ENCODE measurements at places on chromosomes 3 and 15.

DNA sequence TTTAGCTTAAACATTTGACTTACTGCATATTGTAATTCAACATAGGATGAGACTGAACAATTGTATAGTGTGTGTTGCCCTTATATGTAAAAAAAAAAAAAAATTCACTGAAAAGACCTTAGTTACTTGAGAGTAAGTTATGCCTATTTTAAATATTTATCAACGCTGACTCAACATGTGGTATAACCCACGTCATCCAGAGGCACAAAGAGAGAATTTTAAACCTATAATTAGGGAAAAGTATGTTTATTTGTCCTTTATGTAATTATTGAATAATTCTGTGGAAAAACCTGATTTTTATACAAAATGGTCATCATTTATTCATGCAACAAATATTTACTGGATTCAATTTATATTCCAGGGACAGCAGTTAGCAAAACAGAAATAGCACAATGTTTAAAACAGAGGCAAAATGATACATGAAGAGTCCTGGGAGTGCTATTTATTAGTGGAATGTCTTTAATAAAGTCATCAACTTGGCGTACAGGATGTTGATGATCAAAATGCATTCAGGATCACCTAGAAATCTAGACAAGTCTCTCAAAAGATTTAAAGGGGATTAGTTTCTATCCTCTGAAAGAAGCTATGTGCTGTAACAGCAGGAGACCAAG, 223.7 kb downstream of the PCCB start:
- no peak for DNase-seq

- DNase-seq: no peak
Observed at GRCh38 chr3:65240366-65240765, 552.6 kb upstream of the ADAMTS9 start.

- DNase-seq: no peak
Observed at GRCh38 chr15:58515807-58516206, 84.0 kb downstream of the LIPC start.

GRCh38 chr3:118984699-118985098, 49.9 kb downstream of the IGSF11 start:
- no peak for DNase-seq

- DNase-seq: no peak
Observed at GRCh38 chr15:101320501-101321052, 25.5 kb upstream of the SNRPA1 start.

DNA sequence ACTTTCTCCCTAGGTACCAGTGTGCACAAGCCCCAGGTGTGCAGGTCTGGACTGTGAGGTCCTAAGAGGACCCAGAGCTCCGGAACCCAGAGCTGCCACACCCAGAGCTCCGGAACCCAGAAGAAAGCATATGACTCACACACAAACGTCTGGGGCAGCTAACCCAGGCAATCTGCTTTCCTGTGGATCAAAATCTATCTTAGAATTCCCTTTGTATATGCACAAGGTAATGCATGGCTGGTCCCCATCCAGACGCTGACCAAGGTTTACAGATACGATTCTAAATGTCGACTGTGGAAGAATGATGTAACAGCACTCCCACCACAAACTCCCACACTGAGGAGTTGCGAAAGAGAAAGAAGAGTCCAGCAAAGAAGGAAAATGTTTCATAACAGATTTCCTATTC, 15.7 kb downstream of the KCNMB2 start:
- no peak for DNase-seq

DNA sequence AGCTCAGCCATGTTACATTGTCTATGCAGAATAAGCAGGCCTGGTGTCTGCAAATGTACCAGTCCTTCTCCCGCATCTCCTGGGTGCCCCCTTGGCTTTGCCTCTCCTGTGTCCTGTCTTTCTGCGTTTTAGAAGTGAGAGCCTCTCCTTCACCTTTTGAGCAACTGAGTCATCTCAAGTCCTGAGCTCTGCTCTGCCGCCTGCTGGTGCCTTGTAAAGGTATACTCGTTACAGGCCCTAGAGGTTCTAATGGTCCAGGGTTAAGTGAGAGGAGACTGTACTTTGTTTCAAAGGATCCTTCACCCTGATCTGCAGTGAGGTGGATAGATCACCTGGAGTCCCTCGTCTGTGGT, 12.6 kb downstream of the GHRL start:
- no peak for DNase-seq

DNA sequence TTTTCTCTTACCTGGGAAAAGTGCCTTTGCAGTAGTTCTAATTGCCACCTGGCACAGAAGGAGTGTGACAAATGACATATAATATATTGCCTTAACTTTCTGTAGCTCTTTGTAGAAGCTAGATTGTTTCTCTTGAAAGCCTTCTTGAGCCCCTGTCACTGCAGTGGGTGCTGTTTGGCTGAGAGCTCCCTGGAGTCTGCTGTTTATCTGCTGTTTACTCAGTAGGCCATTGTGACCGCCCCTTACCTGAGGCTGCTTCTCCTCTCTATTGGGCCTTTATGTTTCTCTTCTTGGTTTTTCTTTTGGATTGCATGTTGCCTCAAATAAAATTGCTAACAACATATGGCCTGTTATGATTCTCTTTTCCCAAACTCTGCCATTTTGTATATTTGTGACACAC, 16.7 kb downstream of the MAP2K5 start:
- DNase-seq: no peak

DNA sequence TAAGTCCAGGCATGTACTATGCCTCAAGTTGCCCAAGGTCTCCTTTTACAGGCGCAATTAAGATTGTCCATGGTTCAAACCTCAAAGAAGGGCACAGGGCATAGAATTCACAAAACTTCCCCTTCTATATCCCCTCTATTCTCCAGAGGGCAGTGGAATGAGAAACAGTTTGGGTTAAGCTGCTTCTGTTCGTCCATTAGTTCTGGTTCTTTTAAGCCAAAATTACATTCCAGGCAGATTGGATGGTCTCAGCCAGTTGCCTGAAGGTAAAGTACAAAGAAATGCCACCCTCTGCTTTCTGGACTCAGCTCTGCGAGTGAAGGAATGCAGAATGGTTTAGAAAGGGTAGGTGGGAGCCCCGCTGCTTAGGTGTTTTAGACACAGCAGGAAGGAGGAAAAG, 200.7 kb downstream of the GREM1 start:
- DNase-seq: no peak

DNA sequence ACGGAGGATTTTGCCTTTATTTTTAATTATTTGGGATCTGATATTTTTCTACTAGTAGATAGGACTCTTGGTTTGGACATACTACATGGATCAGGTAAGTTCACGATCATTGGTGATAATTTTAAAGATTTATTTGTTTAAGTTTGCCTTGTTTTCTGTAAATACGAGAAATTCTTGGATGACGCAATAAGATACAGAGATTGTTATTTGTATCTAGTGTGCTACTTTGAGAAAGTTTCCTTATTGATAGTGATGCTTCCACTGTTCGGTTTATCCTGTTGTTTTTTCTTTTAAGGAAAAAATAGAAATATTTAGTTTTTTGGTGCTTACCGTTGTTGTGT, 577 bp downstream of the CHD2 start:
- peak; percentile 37 for DNase-seq

DNA sequence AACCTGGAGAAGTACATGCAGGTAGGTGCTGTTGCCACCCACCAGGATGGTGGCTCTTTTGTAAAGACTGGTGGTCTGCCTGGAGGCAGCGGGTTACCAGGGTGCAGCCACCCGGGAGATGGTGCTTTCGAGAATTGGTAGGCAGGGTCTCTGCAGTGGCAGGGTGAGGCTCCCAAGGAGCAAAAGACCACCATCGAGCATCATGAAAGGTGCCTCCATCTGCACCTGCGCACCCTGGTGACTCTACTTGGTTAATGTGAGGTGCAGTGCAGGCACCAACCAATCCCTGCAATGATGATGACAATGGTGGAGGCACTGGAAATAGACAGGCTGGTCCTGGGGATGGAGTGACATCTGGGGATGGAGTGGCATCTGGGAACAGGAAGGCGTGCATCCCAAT, 236.7 kb downstream of the ADAMTS17 start:
- no peak for DNase-seq

GRCh38 chr15:50049871-50050270, 69.2 kb downstream of the ATP8B4 start:
- DNase-seq: peak; percentile 13

GRCh38 chr15:60787837-60788691, 309.1 kb upstream of the ICE2 start:
- peak; percentile 18 for DNase-seq

GRCh38 chr15:68210821-68211655, 5.9 kb upstream of the CALML4 start:
- peak; percentile 40 for DNase-seq

DNA sequence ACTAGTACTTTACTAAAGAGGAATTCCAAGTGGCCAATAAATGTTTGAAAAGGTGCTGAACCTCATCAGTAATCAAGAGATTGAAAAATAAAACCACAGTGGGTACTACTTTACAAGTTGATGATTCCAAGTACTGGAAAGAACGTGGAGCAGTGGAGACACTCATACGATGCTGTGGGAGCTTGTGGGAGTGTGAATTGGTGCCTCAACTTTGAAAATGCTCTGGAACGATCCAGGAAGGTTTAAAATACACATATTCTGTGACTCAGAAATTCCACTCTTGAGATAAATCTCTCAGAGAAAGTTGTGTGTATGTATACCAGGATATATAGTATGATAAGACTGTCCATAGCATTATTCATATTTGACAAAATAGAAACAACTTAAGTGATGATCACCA, 9.3 kb downstream of the LRCH3 start:
- DNase-seq: no peak

DNA sequence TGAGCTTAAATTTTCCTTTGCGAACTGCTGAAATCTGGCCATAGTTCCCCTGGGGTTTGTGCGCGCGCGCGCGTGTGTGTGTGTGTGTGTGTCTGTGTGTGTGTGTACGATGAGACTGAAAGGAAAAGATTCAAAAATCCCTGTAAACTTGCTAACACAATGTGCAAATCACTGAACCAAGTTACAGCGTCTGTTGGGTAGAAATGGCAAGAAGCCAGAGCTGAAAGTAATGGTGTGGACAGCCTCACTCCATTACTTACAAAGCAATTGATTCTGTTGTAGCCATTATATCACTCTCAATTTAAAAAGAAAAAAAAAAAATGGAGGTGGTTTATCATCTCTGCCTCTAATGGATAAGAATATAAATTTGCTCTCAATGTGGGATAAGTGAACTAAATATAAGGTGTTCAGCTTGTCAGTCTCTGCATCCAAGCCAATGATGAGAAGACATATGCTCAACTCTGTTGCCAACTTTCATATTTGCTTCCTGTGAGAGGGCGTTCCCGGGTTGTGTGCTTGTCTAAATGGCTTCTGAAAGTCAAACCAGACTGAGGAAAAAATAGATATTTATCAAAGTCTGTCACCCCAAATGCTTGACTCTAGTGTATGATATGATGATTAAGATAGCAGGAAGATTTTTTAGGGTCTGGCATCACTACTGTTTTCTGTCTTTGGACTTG, 422.2 kb downstream of the ZNF385D start:
- no peak for DNase-seq

- DNase-seq: no peak
Observed at GRCh38 chr3:72295962-72296450, 511.1 kb upstream of the PROK2 start.

DNA sequence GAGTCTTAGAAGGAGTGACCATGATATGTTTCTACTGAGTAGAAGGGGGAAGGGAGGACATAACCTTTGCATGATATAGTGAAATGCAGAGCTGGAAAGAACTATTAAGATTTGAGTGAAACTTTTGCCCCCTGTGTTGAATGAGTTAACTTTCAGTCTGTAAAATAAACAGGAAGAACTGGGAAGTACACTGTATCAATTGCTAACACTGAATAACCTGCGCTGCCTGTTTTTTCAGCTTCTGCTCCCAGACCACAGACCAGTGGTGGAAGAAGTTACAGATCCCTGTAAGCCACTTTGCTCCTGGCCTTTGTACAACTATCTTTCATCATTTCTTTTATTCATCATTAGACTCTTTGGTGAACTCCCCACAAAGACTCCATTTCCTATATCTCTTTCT, 3.6 kb upstream of the LRCH3 start:
- no peak for DNase-seq

DNA sequence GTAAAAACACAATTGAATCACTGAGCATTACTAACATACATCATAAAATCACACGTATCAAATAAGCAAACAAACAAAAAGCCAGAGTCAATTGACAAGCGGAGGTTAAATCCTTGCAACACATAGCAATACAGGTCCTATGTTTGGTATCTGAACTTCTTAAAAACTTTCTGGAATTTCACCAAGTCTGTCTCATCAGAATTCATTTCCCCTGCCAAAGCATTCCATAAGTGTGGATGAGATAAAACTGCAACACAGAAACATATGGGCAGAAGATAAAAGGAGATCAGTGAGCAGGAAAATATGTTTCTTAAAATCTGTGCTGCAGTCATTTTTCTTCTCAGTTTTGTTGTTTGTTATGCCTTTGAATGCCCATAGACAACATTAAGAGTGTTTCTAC, 1155.5 kb downstream of the TBL1XR1 start:
- DNase-seq: no peak

DNA sequence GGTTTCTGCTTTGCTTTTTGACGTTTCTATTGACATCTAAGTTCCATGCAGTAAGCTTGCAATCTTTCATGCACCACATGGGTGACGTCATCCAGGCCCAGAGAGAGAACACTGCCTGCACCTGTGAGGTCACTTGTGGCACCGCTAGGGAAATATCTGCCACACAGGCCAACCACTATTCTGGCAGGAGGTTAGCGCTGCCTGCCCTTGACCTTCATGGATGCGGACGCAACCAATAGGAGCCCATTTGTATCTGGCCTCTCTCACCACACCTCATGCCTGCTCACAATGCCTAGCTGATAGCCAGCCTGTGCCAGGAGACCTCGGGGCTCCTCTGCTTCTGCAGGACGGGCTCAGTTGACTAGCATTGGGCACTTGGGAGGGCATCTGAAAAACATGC, 55.8 kb upstream of the PRR23E start:
- DNase-seq: peak; percentile 66

DNA sequence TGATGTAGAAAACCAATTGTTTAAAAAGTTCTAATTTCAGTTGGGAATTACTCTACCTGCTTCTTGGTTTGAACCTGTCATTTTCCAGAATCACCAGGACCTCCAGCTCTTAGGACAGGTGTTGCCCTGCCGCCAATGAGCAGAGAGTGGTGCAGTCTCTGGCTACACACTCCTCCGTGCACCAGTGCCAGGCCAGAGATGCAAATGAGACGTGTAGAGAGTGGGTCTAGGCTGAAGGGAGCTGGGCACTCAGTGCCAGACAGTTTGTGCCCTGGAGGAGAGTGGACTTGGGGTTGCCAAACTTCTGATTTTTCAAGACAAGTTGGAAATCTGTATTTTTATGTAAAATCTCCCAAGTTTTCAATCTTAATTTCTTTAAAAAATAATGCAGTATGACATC, 566.2 kb downstream of the MAGI1 start:
- DNase-seq: no peak

- DNase-seq: no peak
Observed at GRCh38 chr3:44427683-44428082, 49.8 kb downstream of the ZNF445 start.

- DNase-seq: peak; percentile 15
Observed at GRCh38 chr3:134325061-134325705, 49.1 kb downstream of the AMOTL2 start.

DNA sequence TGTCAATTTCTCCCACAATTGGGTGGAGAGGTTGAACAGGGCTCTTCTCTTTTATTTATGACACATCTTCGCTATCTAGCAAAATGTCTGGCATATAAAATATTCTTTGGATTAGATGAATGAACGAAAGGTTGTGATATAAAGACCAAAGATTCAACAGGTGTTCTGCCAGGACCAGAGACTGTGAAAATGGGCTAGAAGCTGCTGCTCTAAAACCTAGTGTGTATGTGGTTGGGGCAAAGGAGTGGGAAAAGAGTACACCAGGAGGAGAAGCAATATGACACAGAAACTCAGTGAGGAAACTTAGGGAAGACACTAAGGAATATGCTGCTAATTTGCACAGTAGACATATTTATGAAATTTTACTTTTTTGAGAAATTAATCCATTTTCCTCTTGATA, 102.0 kb upstream of the CCDC80 start:
- DNase-seq: no peak
